ENCODE measurements at places on chromosomes 5 and 9.

- DNase-seq: no peak
These were observed 139.2 kb upstream of the SMIM23 start for GRCh38 chr5:171646102-171647042.

DNA sequence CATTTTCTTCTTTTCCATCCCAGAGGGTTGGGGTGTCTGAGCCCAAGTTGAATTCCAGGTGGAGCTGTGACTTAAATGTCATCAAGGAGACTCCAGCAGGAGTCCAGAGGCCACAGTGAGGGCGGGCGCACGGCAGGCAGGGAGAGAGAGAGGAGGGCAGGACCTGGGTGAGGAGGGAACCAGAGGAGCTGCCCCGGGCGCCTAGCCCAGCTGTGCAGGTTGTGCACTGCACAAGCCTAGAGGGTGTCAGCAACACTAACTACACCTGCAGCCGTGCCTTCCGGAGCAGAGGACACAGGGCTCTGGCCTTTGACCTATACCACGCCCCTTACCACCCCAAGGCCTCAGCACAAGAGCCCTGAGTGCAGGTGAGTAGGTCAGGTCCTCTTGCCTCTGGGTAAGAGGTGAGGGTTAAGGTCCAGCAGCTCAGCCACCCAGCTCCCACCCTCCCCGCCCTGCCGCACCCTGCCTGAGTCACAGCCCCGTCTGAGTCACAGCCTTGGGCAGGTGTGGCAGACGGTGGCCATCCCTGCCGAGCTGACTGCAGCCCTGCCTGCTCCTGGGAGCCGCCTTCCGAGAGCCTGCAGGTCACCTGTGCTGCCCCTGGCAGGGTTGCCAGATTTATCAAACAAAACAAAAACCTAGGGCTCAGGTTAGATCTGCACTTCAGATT is 6.4 kb upstream of the AGPAT2 start:
- no peak for DNase-seq

- DNase-seq: no peak
These were observed 454.1 kb upstream of the NUDT12 start for GRCh38 chr5:104016646-104017045.

GRCh38 chr5:170701334-170701733 is 82.2 kb upstream of the GABRP start:
- no peak for DNase-seq

- DNase-seq: no peak
These were observed 175.9 kb upstream of the IZUMO3 start for GRCh38 chr9:24721621-24722020.

GRCh38 chr9:135923508-135923907 is 16.2 kb upstream of the CAMSAP1 start:
- DNase-seq: no peak

DNA sequence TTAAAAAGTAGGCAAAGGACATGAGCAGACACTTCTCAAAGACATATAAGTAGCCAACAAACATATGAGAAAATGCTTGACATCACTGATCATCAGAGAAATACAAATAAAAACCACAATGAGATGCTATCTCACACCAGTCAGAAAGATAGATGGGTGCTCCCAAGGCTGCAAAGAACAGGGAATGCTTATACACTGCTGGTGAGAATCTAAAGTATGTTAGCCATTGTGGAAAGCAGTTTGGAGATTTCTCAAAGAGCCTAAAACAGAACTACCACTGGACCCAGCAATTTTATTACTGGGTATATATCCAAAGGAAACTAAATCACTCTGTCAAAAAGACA is 154.2 kb downstream of the NDUFS4 start:
- DNase-seq: no peak

GRCh38 chr5:79181419-79182022 is 54.4 kb upstream of the JMY start:
- DNase-seq: no peak

DNA sequence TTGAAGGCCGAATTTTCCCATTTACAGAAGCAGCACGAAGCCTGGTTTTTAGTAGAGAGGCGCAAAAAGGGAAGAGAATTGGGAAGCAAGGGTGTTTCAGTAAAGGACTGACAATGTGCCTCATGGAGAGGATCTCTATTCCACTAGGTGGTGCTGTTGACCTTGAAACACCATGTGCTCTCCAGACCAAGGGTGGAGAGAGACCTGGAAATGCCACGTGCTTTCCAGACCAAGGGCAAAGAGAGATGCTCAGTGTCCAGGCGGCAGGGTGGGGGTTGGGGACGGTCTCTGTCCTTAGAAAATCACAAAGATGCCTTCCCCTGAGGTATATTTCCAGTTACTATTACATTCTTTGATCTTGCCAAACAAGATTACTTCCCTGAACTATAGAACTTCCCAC is 425.3 kb downstream of the CSNK1G3 start:
- DNase-seq: no peak

GRCh38 chr5:129382921-129383672 is 77.0 kb upstream of the ADAMTS19 start:
- DNase-seq: no peak

DNA sequence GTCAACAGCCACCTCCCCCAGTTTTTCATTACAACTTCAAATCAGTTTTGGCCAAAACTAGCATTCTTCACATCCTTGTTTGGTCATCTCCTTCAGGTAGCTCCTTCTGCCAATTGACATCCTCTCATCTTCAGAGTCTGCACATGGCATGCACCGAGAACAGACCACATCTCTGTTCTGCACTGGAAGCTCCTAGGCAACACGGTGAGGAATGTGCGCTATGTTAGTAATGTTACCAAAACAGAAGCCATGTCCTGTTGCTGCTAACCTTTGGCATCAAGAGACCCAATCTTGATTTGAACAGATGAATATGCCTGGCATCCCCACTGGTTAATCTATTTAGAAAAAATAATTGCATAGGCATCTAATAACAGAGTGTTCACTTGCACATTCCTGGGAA is 5.1 kb upstream of the HK3 start:
- no peak for DNase-seq

GRCh38 chr5:74640954-74641734 is 616 bp upstream of the ENC1 start:
- DNase-seq: peak; percentile 34

DNA sequence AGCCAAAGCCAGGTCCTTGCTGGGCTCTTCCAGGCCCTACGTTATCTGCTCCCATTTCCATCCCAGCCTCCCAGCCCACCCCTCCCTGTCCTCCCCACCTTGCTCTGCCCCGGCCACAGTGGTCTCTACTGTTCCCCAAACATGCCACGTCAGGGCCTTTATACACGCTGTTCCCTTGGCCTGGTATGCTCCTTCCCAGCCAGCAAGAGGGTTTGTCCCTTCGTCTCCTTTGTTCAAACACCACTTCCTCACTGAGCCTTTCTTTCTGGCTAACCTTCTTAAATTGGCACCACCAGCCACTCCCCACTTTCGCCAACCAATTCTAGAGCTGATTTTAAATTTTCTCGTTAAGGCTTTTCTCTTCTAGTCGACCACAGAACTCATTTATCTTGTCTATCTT is 9.8 kb downstream of the SH2D3C start:
- DNase-seq: no peak

DNA sequence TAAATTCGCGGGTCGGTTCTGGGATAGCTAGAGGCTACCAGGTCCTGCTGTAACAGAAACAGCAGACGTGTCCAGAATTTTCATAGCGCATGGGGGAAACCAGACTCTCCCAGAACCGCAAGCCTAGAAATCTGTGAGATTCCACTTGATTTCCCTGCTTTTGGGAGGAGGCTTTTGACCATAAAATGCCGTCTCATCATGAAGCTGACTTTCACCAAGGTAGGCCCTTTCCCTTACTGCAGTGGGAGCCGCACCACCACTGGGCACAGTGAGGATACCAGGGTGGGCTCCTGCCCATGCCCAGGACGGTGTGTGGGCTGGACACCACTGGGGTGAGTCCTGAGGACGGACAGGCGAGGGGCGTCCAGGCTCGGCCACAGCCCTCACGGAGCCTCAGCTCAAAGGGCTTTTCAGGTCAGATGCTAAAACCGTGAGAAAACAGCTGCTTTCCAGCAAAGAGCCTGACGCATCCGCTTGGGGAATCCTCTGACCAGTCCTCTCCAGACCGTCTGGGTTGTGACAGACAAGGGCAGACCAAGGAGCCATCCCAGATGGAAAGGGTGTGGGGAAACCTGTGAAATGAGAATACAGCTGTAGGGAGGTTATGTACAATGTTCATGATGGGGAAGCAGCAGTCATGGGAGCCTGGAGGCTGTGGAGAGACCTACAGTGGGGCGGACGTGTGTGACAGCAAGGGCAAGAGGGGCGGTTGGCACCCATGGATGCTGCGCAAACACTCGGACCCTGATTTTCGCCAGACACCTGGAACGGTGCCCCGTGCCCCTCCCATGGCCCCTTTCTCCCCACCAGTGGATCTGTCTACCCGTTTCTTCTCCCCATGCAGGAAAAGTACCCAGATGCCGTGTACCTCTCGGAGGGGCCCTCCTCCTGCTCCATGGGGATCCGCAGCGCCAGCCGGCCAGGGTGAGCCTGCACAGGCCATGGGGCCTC is 59.2 kb downstream of the IPPK start:
- no peak for DNase-seq

GRCh38 chr5:129836321-129836720 is 67.9 kb upstream of the CHSY3 start:
- DNase-seq: no peak

- peak; percentile 78 for DNase-seq
These were observed 2.4 kb upstream of the VAV2 start for GRCh38 chr9:133994353-133995011.

DNA sequence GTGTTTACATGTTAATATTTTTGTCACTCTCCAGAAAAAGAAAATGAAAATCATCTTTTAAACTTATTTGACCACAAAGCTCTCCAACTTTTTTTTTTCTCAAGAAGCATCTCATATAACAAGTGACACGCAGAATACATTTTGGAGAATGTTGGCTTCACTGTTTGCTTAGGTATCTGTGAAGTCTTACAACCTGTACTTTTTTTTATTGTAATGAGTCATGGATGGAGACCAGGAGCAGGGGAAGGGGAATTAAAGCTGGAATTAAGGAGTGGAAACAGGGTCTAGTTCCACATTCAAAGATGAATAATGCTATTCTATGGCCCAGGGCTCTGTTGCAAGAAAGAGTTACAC is 211.9 kb downstream of the MAN2A1 start:
- no peak for DNase-seq

DNA sequence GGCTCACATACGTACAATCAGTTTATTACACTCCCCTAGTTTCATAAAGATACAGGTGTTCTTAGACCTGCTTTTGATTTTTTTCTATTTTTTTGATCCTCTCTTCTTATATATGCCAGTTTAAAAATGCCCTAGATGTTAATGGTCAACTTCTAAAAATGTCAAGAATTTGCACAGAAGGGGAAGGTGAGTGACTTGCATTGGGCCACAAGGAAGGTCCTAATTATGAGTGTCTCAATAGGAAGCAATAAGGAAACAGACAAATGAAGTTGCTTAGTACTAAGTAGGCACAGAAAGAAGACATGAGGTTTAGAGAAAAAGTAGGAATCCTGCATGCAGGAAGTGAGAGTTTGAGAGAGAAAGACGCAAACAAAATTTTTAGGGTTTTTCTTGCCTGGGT is 3.2 kb upstream of the CCDC171 start:
- no peak for DNase-seq

DNA sequence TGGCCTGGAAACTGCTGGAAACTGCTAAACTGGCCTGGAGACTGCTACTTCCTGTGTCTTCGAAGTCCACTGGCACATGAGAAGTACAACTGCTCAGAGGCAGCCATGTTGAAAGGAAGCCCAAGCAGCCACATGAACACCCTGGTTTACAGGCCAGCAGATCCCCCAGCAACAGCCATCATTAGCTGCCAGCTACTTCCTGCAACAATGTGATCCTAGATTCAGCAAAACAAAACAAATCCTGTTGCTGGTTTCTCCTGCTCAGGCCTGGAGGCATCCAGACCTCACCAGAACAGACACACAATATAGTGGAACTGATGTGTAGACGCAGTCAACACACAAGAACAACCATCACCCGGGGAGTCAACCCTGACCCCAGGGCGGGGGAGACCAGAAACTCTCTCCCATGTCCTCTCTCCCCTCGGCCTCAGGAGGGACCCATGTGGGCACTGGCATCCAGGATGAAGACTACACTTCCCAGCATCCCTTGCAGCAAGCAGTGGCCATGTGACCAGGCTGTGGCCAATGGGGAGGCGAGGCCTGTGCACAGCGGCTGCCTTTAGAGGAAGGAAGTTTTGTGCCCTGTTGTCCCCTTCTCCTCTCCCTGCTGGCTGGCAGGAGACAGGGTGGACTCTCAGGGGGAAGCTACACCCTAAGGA is 9.2 kb upstream of the LCN15 start:
- DNase-seq: no peak

DNA sequence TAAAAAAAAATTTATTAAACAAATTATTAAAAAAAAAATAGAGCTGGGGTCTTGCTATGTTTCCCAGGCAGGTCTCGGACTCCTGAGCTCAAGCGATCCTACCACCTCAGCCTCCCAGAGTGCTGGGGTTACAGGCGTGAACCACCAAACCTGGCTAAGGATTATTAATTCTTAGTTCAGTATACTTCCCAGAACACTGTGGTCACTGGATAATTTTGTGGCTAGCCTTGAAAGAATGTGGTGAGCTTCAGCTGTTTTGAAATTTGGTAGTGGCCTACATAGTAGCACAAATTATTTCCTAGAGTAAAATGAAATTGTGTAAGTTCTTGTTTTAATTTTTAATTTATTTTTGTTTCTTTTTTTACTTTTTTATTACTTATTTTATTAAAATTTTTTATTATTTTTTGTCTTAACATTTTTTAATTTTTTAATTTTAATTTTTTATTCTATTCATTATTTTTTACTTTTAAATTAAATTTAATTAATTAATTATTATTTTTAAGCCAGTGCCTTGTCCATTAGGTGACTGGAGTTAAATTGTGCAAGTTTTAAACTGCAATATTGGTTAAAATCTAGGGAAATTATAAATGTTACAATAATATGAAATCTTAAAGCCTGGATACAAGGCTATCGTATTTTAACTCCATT is 23.0 kb downstream of the ARRDC3 start:
- no peak for DNase-seq

DNA sequence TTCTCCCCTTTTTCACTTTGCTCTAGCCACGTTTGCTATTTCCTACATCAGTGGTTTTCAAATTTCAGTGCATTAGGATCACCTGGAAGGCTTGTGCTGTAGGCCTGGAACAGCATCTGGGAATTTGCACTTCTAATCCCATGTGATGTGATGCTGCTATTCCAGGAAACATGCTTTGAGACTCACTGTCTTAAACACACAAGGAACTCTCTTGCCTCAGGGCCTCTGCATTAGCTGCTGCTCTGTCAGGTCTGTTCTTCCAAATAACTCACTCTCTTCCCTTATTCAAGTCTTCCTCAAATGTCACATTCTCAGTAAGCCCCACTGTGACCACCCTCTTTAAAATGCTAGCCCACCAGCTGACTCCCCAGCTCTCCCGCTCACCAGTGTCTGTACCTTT is 204.0 kb downstream of the DNAH5 start:
- DNase-seq: no peak

GRCh38 chr9:37370968-37371563 is 51.4 kb upstream of the GRHPR start:
- DNase-seq: no peak

GRCh38 chr5:1998716-1999317 is 116.1 kb upstream of the IRX4 start:
- no peak for DNase-seq

GRCh38 chr9:124259158-124259808 is 1.5 kb downstream of the NEK6 start:
- no peak for DNase-seq

All from activated naive CD4-positive, alpha-beta T cell treated with anti-CD3 and anti-CD28 coated beads, Interleukin-2, amount 50 U/mL, for 16 hours (primary cell).